ENCODE measurements at places on chromosomes 11 and 22.

DNA sequence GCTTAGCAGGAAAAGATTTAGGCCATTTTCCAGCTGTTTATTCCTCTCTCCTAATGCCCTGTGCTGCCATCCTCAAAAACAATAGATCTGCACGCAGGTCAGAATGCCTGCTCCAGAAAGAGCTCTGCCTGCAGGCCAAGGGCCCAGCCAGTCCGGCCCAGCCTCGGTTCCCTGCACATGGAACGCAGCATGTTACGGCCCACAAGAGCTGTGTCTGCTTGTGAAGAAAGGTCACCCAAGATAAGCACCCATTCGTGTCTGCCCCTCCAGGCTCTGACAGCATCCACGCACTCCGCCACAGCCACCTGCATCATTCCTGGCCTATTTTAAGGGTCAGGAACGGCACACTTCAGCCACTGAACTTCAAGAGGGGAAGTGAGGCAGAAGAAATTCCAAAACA lies 152.2 kb downstream of the SPATA19 start:
- DNase-seq = no peak

- DNase-seq = no peak
Observed at GRCh38 chr11:109933126-109933525, 160.1 kb upstream of the ZC3H12C start.

GRCh38 chr11:75189911-75190310 lies 39.0 kb downstream of the SLCO2B1 start:
- DNase-seq = no peak

DNA sequence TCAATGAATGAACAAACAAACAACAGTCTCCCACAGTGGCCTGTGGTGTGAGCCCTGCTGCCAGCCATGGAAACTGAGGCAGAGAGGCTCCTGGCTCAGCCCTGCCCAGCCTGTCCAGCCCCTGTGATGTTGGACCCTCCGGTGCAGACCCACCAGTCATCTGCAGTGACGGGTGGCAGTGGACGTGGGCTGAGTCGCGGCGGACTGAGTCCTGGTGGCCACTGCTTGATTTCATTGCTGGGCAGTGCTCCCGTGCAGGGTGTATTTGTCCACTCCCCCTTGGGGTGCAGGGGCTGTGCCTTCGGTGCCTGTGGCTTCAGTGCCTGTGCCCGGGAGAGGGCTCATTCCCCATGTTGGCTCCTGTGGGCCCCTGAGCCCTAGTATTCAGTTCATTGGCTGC lies 31.9 kb upstream of the MUC5AC start:
- no peak for DNase-seq

DNA sequence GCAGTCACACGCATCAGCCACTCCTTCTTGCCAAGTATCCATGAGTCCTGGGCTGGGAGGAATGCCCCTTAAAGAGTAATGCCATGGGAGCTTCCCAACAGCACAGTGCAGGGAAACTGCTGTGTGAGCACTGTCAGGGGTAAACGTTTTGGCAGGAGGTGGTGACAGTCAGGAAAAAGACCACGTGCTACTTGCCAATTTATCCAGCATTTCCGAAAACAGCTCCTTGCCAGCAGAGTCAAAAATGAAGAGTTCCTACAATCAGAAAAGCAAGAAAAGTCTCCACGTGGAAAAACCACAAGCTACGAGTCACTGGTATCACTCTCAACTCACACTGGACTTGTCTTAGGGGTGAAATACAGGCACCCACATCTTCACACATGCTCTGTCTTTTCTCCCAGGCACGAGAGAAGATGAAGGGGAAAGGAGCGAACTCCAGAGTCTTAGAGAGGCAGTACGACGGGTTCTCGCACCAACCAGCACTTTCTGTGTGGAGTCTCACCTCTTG lies 9.9 kb downstream of the IFT27 start:
- DNase-seq = peak; percentile 12

- DNase-seq = no peak
Observed at GRCh38 chr22:32636884-32637283, 162.3 kb downstream of the FBXO7 start.

GRCh38 chr22:44885806-44886360 lies 123.9 kb downstream of the PHF21B start:
- DNase-seq = no peak

DNA sequence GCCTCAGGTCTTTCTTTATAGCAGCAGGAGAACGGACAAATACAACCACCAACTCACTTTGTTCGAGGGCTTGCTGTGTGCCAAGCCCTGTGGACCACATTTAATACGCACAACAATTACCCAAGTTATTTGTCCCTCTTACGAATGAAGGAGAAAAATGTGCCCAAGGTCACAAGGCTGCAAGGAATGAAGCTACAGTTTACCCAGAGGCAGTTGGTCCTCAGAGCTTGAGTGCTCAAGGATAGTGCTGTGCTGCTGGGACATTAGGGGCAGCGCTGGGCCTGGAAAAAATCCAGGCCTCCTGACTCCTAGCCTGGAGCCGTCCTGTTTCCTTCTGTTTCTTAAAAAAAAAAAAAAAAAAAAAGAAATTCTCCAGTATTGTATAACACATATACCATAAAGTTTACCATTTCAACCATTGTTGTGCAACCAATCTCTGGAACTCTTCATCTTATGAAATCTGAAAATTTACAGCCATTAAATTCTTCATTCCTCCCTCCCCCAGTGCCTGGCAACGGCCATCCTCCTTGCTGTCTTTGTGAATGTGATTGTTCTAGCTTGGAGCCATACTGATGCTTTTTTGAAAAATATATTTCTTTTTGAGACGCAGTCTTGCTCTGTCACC lies 1.0 kb upstream of the C11orf86 start:
- peak; percentile 83 for DNase-seq

- no peak for DNase-seq
Observed at GRCh38 chr11:69914286-69915150, 95.3 kb upstream of the FGF3 start.

- DNase-seq = peak; percentile 63
Observed at GRCh38 chr11:69662021-69662698, 13.0 kb downstream of the LTO1 start.

DNA sequence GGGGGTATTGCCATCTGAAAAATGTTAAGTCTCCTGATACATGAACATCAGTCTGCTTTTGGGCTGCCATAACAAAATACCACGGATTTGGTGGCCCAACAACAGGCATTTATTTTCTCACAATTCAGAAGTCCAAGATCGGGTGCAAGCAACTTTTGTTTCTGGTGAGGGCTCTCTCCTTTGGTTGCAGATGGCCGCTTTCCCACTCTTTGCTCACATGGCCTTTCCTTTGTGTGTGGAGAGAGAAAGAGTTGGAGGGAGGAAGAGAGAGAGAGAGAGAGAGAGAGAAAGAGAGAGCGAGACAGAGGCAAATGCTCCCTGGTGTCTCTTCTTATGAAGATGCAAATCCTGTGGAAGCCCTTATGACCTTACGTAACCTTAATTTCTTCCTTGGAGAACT lies 2.5 kb upstream of the KRTAP5-2 start:
- no peak for DNase-seq

- DNase-seq = no peak
Observed at GRCh38 chr11:8459711-8460399, 134.2 kb downstream of the STK33 start.

DNA sequence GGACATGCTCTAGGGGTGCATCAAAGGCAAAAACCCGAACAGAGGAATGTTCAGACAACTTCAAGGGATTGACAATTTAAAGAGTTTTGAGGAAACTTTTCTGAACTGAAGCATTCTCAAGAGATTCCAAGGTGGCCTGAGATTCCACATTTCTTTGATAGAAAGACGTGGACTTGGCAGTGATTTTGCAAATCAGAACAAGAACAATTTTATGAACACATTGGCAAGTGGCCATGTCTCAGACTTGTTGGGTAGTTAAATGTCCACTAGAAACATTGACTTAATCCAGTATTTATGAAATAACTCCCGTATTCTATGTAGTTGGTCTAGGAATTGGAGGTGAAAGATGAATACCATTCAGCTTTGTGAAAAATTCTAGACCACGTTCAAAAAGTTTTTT lies 13.8 kb downstream of the NCAM1 start:
- no peak for DNase-seq

DNA sequence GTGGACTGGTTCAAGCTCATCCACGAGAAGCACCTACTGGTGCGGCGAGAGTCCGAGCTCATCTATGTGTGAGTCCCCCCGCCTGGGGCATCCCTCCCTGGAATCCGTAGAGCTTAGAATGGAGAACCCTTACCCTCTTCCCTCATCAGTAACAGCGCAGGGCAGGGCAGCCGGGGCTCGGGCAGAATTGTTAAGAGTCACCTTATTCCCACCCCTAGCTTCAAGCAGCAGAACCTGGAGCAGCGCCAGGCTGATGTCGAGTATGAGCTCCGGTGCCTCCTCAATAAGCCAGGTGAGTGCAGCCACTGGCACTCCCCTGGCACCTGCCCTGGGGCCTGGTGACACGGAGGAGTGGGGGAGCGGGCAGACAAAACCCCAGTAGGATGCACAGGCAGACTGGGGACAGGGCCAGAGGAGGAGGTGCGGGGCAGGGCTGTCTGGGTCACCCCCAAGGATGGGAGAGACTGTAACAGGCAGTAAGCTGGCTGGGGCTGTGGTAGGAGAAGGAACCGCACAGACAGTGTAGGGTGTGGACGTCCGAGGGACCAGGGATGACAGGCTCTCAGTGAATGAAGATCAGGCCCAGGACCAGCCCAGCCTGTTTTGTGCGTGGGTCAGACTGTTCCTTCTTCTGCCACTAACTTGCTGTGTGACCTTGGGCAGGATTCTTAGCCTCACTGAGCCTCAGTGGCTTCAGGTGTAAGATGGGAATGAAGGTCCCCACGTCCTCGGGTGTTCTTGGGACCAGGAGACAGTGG lies 20.4 kb downstream of the C22orf23 start:
- no peak for DNase-seq

- peak; percentile 53 for DNase-seq
Observed at GRCh38 chr11:13210424-13210823, 67.2 kb upstream of the BMAL1 start.

All from suppressor macrophage treated with lipopolysaccharide for 1 hour (primary cell).